Pancreas (tissue), 10 donors: ENCODE measurements at places on chromosomes 12 and 14. TPM values are rescaled to one million over a fixed set of nuclear protein-coding genes. Genes with fewer than 3 reads are reported as not detected.

DNA sequence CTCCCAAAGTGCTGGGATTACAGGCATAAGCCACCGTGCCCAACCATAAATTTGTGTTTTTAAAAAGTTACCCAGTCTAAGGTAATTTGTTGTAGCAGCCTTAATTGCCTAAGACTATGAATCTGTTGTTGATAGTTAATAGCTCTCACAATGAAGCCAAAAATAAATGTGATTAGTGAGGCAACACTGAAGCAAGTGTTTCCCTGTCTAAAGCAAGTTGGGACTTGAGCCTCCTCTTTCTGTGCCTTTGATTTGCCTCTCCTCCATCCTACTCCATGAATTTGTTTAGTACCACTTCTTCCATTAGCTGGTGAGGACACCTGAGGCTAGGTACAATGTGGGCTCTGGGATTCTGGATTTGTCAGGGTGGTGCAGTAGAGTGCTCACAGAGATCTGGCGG is 36.8 kb downstream of the DAAM1 start:
- DNase-seq, result no peak

Gene TEX52
- total RNA-seq, result not detected

Gene EML1
- total RNA-seq, result 13.0 TPM

Gene DYRK4
- 22.5 TPM for total RNA-seq

Gene BAG5
- 10.9 TPM for total RNA-seq

Gene HOXC12
- not detected for total RNA-seq
